ENCODE measurements at places on chromosomes 1 and 21.

- DNase-seq: no peak
Observed at GRCh38 chr1:70051926-70052325, 153.5 kb downstream of the LRRC40 start.

- no peak for DNase-seq
Observed at GRCh38 chr1:209375671-209376365, 207.7 kb upstream of the CAMK1G start.

DNA sequence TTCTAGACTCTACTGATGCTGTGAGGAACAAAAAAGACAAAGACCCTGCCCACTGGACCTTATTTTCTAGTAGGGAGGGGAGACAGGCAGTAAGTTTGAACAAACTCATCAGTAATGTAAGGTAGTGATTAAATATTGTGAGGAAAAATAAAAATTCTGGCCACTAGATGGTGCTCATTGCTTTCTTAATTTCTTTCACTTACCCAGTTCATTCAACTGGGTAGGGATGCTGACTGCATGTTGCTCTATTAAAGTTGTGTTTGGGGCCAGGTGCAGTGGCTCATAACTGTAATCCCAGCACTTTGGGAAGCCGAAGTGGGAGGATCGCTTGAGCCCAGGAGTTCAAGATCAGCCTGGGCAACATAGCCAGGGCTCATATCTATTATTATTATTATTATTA lies 6.3 kb upstream of the KYAT3 start:
- no peak for DNase-seq

DNA sequence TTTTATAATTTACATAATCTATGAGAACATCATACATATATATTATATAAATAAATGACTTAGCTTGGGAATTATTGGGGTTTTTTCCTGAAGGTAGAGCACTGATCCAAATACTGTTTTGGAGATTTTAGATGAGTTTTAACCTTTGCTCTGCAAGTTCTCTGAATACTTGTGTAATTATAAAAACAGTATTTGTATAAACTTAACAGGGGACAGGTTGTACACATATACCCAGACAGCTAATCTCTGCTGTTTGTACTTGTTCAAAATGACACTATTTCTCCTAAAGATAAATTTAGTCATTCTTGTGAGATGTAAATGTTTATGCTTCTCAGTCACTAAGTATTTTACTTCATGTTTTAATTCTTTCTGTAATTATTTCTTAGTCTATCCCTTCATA lies 8.7 kb downstream of the AGL start:
- DNase-seq: no peak

DNA sequence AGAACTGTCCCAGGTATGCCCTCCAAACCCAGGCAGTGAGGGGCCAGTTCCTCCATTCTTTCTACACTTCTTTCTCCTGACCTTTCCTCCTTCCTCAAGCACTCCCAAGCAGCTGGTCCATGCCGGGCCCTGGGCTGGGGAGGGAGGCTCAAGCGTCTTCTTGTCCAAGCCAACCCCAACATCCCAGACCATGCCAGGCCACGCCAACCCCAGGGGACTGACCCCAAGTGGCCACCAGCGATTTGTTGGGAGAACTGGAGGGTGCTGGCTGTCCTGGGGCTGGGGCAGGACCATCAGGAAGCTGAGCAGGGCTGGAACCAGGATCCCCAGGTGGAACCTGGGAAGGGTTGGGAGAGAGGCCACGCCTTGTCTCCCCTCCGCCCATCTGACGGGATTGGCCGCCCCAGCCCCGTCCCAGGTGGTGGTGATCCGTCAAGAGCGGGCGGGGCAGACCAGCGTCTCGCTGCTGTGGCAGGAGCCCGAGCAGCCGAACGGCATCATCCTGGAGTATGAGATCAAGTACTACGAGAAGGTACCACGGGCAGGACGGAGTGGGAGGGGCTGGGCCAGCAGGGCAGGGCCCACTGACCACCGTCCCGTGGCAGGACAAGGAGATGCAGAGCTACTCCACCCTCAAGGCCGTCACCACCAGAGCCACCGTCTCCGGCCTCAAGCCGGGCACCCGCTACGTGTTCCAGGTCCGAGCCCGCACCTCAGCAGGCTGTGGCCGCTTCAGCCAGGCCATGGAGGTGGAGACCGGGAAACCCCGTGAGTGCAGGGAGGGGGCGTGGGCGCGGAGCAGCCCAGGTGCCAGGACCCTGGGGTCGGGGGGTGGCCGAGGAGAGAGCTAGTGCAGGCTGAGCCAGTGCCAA lies 29.9 kb downstream of the EPHA8 start:
- DNase-seq: no peak

Data from CD4-positive, alpha-beta T cell treated with Interleukin-4 for 1 hour (primary cell).